ENCODE measurements at places on chromosomes 12 and 14.

- DNase-seq = no peak
Observed at GRCh38 chr14:94536836-94537235, 24.4 kb upstream of the SERPINA4 start.

DNA sequence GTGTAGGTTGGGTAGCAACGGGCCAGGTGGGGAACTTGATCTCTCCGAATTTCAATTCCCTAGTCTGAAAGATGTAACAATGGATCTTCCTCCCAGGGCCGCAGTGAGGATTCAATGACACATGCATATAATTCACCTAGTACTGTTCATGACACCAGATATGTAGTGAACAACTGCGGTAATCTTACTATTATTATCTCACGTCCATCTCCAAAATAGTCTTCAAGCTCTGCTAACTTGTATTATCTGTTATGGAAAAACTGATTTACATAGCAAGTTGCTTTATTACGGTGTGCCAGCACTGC is 26.4 kb downstream of the MOK start:
- DNase-seq = no peak

DNA sequence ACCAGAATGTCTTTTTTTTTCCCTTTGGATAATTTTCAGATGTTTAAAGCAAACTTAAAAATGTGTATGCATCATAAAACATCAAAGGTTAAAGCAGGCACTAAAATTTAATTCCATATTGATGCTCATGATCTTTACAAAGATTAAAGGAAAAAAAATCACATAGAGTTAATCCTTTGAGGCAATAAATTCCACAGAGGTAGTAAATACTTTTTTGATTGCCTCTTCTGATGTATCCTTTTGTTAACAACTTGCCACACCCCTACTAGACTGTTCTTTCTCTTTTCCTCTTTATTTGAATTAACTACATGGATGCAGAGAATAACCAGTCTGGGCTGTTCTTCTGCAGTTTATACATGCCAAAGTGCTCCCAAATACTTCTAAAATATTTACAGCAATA is 45.2 kb upstream of the KCNJ8 start:
- DNase-seq = no peak

DNA sequence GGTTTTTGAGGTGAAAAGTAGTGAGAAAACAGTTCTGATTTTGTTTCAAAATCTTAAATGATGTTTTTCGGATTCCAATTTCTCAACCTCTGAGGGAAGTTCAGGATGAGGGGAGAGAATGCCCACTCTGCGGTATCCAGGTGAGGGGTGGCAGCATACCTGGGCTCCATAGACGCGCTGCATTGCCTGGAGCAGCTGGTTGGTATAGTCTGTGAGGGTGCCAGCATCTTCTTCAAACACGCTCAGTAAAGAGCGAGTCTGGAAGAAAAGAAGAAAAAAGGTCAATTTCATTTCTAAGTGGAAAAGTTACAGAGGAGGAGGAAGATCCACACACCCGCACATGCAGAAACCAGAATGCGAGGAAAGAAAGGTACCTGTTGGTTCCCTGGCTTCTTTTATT is 7.0 kb downstream of the APPL2 start:
- DNase-seq = no peak

GRCh38 chr12:56387152-56387736 is 24.6 kb upstream of the APOF start:
- peak; percentile 50 for DNase-seq

DNA sequence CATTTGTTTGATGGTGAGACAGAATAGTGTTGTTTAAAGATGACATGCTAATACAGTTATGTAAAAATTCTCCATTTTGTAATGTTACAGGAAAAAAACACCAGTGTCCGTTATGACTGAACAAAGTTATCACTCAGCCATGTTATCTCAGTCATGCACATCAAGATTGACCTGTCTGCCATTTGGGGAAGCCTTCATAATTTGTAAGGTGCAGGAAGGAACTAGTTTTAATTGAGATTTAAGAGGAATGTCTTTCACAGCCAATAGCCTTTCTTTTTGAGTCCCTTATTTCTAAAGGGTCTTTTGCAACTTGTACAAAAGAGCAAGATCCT is 432.2 kb downstream of the RAD51B start:
- DNase-seq = no peak

GRCh38 chr14:102930753-102931579 is 8.5 kb downstream of the AMN start:
- DNase-seq = no peak

DNA sequence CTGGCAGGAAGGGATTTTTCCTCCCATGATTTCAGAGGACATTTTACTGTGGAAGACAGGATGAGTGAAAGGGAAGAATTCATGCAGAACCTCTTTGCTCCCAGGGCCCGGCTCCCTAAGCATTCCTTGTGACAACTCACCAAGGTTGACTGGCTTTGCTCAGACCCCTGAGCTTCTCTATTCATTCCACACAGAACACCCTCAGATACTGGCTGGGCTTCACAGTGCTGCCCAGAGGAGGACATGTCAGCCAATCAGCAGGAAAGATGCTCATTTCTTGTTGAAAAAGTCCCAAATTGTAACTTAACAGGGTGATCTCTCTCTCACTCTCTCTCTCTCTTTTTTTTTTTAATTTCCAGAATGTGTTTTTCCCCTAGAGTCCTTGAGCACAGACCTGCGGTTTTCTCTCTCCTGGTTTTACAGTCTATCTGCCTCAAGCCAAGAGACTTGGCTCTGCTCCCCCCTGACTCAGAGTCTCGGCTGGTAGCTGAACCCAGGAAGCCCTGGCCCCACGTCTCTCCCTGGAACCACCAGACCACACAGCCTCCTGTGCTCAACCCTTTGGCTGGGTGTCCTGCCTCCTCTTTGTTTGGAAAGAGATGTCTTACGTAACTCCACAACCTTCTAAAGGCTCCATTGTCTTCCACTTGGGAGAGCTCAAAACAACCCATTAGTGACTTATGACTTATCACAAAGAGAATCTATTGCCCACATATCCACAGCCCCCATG is 43.9 kb downstream of the SSPN start:
- peak; percentile 94 for DNase-seq

DNA sequence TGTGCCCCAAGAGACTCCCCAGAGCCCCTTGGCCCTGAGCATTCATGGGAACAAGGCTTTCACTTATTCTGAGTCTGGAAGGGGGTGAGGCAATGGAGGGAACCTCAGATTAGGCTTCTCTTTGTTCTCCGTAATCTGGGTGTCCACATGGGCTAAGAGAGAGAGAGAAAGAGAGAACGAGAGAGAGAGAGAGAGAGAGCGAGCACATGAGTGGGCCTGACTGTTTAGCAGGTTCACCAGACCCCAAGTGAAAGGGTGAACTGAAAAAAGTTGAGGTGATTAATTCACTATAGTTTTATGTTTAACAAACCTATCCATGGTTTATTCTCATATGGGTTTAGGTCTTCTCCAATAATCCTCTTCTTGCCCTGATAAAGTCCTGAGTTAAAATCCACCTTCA is 183.4 kb upstream of the VASH1 start:
- DNase-seq = no peak

DNA sequence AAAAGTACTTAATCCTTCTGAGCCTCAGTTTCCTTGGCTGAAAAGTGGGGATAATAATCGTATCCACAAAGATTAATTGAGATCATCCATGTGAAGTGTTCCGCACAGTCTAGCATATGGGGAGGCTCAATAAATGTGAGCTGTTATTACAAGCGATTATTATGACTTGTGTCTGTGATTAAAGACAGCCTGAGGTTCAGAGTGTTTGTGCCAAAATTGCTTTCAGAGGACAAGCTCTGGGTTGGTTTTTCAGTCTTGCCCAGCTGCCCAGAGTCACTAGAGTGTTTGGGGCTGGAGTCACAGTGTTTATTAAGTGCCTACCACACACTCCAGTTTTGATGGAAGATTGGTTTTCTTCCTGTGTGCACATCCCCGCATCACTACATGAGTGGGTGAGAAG is 53.5 kb downstream of the NTF3 start:
- DNase-seq = no peak

DNA sequence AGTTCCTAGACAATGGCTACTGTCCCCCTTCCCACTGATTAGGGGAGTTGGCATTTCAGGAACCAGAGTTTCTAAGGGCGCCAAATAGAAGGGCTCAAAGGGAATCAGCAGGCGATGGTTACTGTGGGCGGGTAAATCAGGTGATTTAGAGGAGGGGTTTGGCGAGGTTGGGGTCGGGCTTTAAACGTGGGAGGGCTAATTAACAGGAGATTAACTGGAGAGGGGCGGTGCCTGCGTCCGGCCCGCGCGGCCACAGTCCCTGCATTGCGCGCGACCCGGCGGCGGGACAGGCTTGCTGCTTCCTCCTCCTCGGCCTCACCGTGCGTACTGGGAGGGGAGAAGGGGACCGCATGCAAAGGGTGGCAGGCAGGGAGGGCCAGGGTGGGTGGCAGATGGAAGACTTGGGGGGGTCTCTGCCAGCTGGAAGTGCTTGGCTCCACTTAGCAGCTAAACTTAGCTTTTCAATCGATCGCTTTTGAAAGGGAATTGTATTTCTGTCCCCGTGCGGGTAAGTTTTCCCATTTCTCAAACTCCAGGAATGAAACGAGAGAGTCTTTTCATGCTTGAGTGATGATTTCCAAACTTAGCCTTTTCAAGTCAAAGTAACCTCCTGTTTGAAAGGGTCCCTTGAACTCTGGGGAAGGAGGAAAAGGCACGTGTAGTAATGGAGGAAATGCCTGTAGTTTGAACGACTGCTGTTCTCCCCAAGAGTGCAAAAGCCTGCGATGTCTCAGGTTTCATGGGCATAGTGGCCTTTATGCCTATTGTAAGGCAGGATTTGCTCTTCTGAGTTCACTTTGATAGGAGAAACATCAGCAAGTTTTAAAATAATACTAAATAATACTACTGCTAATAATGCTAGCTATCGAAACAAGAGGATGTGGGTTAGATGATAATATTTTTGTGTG is at the start of gene MGST1:
Gene MGST1 (plus strand): TSS at position 255 of the 908 bp plus-strand sequence. CDS start 6,608 bp downstream, outside the sequence.
- DNase-seq = peak; percentile 41

DNA sequence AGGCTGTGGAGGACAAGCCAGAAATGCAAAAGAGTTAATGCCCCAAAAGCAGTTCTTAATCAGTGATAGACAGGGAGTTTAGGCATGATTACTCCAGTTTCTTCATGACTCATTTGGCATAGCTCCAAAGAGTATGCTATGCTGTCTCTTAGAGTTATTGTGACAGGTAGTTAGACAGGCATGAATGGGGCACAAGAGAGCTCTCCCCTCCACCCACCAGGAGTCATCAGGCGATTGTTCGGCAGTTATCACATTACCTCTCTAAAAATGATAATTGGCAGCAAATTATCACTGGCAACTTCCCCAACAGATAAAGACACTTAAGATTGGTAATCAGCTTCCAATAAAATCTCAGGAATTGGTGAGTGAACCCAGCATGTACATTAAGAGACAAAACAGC is 320.1 kb downstream of the DAD1 start:
- DNase-seq = peak; percentile 44

GRCh38 chr12:68623984-68624383 is 13.3 kb downstream of the RAP1B start:
- peak; percentile 76 for DNase-seq

- DNase-seq = no peak
Observed at GRCh38 chr12:117309276-117309925, 52.0 kb downstream of the NOS1 start.

- peak; percentile 52 for DNase-seq
Observed at GRCh38 chr14:35050652-35051051, 4.6 kb downstream of the FAM177A1 start.

GRCh38 chr12:123160801-123161487 is 10.1 kb upstream of the PITPNM2 start:
- no peak for DNase-seq

DNA sequence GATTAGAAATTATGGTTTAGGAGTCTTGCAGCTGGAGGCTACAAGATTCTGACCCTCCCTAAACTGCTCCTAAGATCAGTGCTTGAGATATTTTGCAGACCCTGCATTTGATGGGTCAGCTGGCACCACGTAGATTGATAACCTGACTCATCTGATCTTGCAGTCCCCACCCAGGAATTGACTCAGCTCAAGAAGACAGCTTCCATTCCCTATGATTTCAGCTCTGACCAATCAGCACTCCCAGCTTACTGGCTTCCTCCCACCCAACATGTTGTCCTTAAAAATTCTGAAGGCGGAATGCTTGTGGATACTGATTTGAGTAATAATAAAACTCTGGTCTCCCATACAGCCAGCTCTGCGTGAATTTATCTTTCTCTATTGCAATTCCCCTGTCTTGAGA is 23.2 kb upstream of the MTHFD1 start:
- peak; percentile 63 for DNase-seq

DNA sequence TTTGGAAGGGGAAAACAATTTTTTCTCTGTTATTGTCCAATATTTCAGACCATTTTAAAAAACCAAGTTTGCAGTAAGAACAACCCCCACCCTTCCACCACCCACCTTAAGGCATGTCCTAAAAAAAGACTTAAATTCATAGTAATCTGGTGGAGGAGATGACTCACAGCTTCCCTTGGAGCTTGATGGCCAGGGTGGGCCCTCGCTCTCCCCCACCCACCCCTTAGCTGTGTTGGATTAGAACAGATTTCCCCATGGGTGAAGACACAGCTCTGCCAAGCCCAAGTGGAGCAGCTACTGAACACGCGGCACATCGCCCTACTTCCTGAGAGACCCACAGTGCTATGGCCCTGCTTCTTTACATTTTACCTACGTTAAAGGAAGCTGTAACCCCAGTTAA is 140.3 kb downstream of the GCH1 start:
- peak; percentile 41 for DNase-seq

DNA sequence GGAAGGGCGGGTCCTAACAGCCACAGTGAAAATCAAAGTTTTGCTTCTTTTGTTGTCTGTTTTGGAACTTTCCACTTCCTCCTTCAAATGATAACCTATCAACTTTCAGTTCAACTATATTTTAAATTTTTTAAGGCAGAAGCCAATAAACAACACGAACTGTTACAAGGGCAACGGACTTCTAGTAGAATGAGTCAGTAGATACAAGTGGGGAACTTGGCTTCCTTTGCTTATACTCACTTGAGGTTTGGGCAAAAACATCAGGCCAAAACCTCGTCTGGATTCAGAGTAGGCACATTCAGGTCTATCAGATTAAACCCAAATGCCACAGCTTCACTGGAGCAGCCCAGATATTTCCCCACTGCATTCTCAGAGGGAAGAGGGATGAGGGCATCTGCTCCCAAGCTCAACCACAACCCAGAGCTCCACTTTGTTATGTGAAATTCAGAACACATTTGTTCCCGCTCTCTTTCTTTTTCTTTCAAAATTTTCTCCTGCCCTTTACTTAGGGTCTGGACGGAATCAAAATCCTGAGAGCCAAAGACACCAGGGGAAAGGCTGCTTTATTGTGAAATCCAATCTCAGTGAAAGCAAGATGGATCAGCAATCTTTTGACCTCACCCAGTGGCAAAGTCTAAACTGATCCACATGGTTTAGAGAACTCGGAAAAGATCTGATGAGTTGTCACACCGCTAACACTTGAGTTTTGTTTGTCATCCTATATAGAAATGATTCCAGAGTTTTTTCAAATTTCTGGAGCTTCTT is 152.5 kb upstream of the BTG1 start:
- peak; percentile 77 for DNase-seq

Measured in fibroblast of skin of abdomen (primary cell).